ENCODE measurements at places on chromosomes 7 and 10. TPM values are rescaled to one million over a fixed set of nuclear protein-coding genes. Genes with fewer than 3 reads are reported as not detected.

The TMEM213 gene
- not detected for total RNA-seq

The GPC2 gene
- total RNA-seq, result 16.7 TPM

The CUBN gene
- 1.7 TPM for total RNA-seq

The ZNF273 gene
- total RNA-seq, result 15.7 TPM

The NMT2 gene
- 37.2 TPM for total RNA-seq

The GPR15LG gene
- not detected for total RNA-seq

The SPDYE16 gene
- under 0.01 TPM for total RNA-seq

The PPP1R3C gene
- total RNA-seq, result 0.74 TPM

The VPS41 gene
- 70.9 TPM for total RNA-seq

The FXYD4 gene
- not detected for total RNA-seq

The ZNF365 gene
- 2.4 TPM for total RNA-seq

The SFMBT2 gene
- 4.3 TPM for total RNA-seq

The PALD1 gene
- 0.92 TPM for total RNA-seq

The CPN1 gene
- not detected for total RNA-seq

The SRRM3 gene
- 0.29 TPM for total RNA-seq

The RADIL gene
- total RNA-seq, result 0.40 TPM

The GBX1 gene
- total RNA-seq, result not detected

The SHH gene
- 0.86 TPM for total RNA-seq

The IRF5 gene
- 0.60 TPM for total RNA-seq

The PNLIPRP1 gene
- total RNA-seq, result not detected

The C10orf105 gene
- not detected for total RNA-seq

The IFIT1 gene
- 17.3 TPM for total RNA-seq

The CLRN3 gene
- not detected for total RNA-seq

The MMP21 gene
- total RNA-seq, result not detected

Data from Daoy (cell line).